GM18507 (cell line): ENCODE measurements at places on chromosomes 5 and 9.

DNA sequence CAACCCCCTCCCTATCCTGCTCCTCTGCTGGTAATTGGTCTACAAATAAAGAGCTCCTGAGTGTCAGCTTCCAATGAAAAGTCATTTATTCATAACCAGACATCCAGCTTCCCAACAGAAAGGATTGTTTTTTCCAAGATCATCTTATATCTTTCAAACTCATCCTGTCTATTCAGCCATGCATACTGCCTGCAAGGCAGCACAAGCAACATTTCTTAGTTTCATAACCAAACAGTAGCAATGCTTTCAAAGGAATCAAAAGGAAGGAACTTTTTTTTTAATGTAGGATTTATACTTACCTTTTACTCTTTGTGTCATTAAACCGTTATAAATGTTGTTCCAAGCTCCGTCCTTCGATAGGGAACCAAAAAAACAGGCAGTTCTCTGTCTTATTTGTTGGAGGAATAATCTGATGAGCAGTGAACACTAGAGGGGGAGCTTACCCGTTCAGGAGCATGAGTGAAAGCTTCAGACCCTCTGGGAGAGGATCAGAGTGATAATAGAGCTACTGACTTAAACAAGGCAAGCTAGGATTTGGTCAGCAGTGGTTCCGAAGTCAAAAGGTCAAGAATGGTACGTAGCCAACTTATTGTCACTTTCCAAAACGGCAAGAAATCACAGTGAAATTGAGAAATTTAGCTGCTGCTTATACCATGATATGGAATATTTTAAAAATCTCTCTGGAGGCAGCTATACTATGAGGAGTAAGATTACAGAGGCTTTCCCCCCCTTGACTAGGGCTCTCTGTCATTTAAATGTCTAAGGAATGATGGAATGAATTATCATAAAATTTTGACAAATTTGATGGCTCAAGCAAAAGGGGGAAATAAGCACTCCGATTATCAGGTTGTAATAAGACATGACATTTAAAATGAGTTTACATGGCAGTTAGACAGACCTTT lies 892.9 kb downstream of the NR2F1-AS1 start:
- DNase-seq: no peak

- DNase-seq: no peak
Observed at GRCh38 chr5:66351813-66352212, 207.7 kb downstream of the SREK1 start.

DNA sequence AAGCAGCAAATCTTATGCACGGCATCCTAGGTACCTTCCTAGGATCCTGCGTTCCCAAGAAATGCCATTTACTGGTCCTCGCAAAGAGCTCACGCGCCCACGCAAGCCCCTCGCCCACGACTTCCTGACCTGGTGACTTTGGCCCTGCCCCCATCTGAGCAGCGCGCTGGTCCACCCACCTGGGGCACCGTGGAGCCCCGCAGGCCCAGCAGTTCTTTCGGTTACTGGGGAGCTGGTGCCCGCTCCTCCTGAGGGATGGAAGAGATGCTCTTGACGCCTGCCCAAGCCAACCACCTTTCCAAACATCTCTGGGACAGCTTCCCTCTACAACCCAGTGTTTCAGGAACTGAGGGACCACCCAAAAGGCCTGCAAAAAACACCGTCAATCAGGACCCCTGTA lies 16.7 kb downstream of the EQTN start:
- DNase-seq: no peak

GRCh38 chr9:93304574-93305496 lies 120.9 kb downstream of the WNK2 start:
- no peak for DNase-seq

- DNase-seq: no peak
Observed at GRCh38 chr9:135074354-135075233, 12.9 kb upstream of the OLFM1 start.
